ENCODE measurements at places on chromosomes 7 and 10. TPM values are rescaled to one million over a fixed set of nuclear protein-coding genes. Genes with fewer than 3 reads are reported as not detected.

DNA sequence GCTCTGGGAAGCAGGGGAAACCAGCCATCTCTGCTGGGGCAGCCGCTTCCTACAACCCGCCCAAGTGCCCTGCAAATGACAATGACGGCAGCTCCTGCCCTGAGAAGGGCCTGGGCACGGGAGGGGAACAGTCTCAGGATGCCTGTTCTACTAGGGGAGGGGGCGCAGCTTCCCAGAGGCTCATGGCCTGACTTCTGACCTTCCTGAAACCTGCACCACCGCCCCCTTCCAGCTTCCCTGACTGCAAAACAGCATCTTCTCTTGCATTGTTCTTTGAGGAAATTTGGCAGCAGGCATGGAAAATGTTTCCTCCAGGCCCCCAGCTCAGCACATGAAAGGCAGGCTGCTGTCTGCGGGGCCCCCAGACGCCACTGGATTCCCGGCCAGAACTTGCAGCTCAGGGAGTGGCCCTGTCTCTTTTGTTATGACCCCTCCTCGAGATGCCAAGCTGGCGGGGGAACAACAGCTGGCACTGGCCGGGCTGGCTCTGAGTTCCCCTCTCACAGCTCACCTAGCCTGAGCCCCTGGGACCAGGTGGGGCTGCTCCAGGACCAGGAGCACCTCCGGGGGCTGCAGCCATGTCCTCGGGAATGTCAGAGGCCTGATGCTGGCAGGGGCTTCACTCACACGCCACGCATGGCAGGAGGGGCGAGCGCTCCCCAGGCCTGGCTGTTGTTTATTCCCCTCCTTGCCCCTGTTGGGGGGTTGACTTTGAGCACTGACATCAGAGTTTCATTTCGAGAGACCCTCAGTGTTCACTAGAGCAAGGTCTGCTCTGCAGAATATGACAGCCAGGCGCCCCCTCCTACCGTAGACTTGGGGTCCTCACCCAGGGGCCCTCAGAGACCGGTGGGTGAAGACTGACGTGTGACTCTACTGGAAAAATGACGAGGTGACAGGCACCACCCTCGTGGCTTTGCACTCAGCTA, 62.7 kb downstream of the CALML3 start:
- peaks cover 82% of the 10 kb centered on the region for H3K4me1 ChIP-seq
- no peaks in the 10 kb centered on the region for H3K36me3 ChIP-seq
- DNase-seq = no peak
- H3K27me3 ChIP-seq = no peaks in the 10 kb centered on the region

SPDYE5 gene
- 0.16 TPM for total RNA-seq

DNA sequence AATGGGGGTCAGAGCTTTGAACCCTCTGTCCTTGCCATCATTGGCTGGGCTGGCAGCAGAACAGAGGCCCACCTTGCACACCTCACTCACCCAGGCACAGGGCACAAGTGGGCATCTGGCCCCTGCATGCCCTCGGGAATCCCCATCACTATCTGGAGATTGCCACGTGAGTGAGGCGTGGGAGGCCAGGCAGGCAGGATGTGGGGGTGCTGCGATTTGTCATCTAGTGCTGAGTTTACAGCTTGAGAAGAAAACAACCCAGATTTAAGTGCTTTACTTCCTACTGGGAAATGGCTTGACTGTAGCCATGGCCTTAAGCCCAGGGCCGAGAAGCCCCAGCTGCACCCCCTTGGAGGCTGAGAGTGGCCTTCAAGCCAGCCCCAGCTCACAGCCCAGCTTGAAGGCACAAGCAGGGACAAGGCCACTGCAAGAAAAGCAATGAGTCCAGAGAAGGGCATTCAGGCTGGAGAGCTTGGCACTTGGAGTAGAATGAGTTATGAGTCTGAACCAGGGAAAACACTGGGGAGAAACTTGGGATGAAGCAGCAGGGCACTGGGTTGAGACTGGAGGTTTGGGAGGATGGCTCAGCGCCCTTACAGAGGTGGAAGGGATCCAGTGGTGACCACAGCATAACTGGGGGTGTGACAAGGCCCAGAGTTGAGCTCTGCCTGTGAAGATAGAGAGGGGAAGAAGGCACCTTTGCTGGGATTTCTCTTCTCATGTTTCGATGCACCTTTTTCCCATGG, 123.0 kb downstream of the CXCL12 start:
- no peak overlapping the region for H3K4me3 ChIP-seq
- H3K27me3 ChIP-seq = no peaks in the 10 kb centered on the region
- no peak for DNase-seq
- peaks cover 1% of the 10 kb centered on the region for H3K36me3 ChIP-seq
- no peak overlapping the region for H3K27ac ChIP-seq

CFAP58 gene
- total RNA-seq = 1.1 TPM

RAB19 gene
- total RNA-seq = 1.6 TPM

- DNase-seq = no peak
- H3K4me1 ChIP-seq = peaks cover 24% of the 10 kb centered on the region
- H3K27me3 ChIP-seq = no peaks in the 10 kb centered on the region
Observed at GRCh38 chr7:3537210-3537875, 236.3 kb downstream of the SDK1 start.

- peaks cover 6% of the 10 kb centered on the region for H3K27me3 ChIP-seq
- DNase-seq = no peak
- no peak overlapping the region for H3K4me3 ChIP-seq
Observed at GRCh38 chr7:42902331-42902730, 9.5 kb downstream of the C7orf25 start.

- H3K4me1 ChIP-seq = peaks cover 38% of the 10 kb centered on the region
- no peak overlapping the region for H3K4me3 ChIP-seq
- H3K27ac ChIP-seq = no peak overlapping the region
- H3K36me3 ChIP-seq = peaks cover 7% of the 10 kb centered on the region
- H3K27me3 ChIP-seq = no peaks in the 10 kb centered on the region
Observed at GRCh38 chr10:630581-631073, 58.8 kb downstream of the DIP2C start.

FAS gene
- total RNA-seq = 6.1 TPM

DNA sequence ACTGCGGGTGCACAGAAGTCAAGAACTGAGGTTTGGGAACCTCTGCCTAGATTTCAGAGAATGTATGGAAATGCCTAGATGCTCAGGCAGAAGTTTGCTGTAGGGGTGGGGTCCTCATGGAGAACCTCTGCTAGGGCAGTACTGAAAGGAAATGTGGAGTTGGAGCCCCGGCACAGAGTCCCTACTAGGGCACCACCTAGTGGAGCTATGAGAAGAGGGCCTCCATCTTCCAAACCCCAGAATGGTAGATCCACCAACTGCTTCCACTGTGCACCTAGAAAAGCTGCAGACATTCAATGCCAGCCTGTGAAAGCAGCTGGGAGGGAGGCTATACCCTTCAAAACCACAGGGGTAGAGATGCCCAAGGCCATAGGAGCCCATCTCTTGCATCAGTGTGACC, 1336.0 kb upstream of the CELF2 start:
- H3K36me3 ChIP-seq = no peaks in the 10 kb centered on the region
- no peak overlapping the region for H3K4me3 ChIP-seq
- no peaks in the 10 kb centered on the region for H3K4me1 ChIP-seq
- H3K27me3 ChIP-seq = no peaks in the 10 kb centered on the region

DNA sequence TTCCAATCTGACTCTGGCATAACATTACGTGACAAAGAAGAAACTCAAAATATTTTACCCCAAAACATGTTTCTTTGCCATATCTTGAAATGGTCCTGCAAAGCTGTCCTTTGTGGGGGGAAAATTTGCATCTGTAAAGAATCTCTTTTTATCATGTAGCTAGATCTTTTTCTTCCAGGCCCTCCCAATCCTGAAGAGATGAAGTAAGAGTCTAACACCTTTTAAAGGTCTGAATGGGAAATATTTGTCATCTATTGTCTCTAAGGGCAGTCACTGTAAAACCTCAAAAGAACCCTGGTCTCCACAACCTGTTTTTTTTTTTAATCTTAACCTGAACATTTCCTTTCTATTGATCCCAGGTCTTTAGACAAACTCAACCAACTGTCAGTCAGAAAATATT, 8.6 kb downstream of the OR2AE1 start:
- no peak overlapping the region for H3K27ac ChIP-seq
- H3K36me3 ChIP-seq = no peaks in the 10 kb centered on the region
- DNase-seq = no peak
- H3K4me3 ChIP-seq = no peak overlapping the region
- H3K27me3 ChIP-seq = no peaks in the 10 kb centered on the region
